M059J (cell line): ENCODE measurements at places on chromosomes 2 and 18. TPM values are rescaled to one million over a fixed set of nuclear protein-coding genes. Genes with fewer than 3 reads are reported as not detected.

The FER1L5 gene
- total RNA-seq = 0.39 TPM in 1 of 2 replicates, not detected in the other

The KATNAL2 gene
- total RNA-seq = 2.0 and 4.0 TPM in 2 replicates

The GALNT5 gene
- 28.8 and 36.1 TPM in 2 replicates for total RNA-seq

The COL3A1 gene
- 88.9 and 103 TPM in 2 replicates for total RNA-seq

The SLC38A11 gene
- 0.44 and 0.62 TPM in 2 replicates for total RNA-seq

The COLEC12 gene
- total RNA-seq = 39.2 and 61.2 TPM in 2 replicates

The KIF5C gene
- 0.54 and 1.3 TPM in 2 replicates for total RNA-seq

The AGBL5 gene
- 25.8 and 26.0 TPM in 2 replicates for total RNA-seq

- no peak for DNase-seq
Observed at GRCh38 chr2:98156304-98156703, 69.3 kb downstream of the VWA3B start.

DNA sequence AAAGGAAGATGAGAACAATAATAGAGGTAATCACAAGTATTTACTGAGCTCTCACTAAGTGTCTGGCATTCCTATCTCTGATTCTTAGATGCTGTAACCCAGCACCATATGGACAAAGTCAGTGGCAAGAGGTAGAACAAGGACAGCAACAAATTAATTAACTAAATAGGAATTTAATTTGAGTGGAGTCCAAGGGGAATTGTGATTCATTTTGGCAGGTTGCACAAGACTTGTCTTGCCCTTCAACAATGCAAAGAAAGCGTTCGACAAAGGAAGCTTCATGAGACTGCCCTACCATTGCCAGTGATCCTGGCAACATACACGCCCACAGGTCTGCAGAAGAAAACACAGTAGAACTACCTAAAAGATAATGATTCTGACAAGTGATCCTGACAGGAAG is 221.6 kb downstream of the RBM43 start:
- no peak for DNase-seq

- no peak for DNase-seq
Observed at GRCh38 chr2:72678024-72678423, 147.8 kb downstream of the EXOC6B start.

GRCh38 chr2:109335631-109336176 is 206.7 kb downstream of the SH3RF3 start:
- peak; percentile 85 for DNase-seq

DNA sequence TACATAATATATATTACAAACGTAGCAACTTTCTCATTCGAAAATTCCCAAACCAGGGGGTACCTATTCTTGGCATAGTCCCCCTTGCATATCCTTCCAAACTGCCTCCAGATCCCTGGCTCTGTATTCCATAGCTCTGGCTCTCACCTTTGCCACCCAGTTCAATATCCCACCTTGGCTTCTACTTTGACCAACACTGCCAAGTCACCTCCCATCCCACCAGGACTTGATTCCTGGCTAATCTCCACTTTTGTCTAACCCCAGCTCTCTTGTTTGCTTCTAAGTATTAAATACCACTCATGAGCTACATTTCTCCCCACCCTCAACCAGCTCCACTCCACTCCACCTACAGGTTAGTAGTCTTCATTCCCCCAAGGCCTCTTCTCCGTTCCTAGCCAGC is 103.2 kb upstream of the WDR75 start:
- no peak for DNase-seq

DNA sequence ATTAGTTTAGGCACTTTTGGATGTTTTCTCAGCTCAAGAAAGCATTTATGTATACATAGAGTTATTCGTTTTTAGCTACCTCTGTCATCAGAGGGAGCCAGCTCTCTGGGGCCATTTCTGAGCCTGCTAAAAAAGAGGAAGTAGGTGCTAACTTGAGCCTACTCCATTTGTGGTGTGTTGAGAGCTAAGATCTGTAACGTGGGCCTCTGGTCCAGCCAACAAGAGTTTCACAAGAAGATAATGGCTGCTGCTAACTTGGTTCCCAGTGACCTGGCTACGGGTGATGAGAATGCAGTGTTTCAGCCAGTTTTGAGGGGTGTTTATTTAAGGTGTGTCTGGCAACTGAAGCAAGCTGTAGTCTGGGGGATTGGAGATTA is 182.5 kb downstream of the PRKCE start:
- DNase-seq = no peak

DNA sequence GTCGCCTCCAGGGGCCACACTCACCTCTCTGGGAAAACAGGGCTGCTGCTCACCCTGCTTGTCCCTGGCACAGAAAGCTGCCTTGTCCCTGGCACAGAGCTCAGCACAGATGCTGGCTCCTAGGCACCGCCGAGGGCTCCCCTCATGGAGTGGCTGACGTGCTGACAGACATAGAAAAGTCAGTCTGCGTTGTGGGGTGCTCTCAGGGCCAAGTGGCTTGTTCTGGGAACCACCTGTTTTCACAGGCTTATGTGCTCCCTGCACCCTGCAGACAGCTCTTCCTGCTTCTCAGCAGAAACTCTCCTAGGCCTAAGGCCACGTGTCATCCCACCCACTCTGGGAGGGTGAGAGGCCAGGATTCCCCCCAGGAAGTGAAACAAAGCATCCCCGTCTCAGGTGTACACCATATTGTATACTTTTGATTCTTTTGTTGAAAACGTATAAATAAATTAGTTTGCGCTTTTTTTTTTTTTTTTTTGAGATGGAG is 84.7 kb upstream of the TMEM200C start:
- no peak for DNase-seq

GRCh38 chr18:79911344-79912270 is 39.8 kb downstream of the SLC66A2 start:
- DNase-seq = no peak

DNA sequence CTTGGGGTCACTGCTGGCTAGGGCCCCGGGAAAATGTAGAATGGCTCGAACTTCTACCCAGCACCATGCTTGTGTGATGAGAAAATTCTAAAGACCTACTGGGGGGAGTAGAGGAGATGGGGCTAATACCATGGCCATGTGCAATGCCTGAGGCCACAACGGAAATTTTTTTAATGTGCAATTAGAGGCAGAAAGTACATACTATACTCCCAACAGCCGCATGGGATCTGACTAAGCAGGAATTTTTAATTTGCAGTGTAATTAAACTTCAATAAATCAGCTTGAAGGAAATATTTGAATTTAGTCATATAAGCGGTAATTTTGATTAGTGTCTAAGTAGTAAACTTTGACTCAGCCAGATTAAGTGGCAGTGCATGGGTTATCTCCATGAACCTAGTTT is 53.2 kb upstream of the CNGA3 start:
- DNase-seq = peak; percentile 20

- DNase-seq = no peak
Observed at GRCh38 chr18:78861116-78861515, 118.5 kb upstream of the SALL3 start.

DNA sequence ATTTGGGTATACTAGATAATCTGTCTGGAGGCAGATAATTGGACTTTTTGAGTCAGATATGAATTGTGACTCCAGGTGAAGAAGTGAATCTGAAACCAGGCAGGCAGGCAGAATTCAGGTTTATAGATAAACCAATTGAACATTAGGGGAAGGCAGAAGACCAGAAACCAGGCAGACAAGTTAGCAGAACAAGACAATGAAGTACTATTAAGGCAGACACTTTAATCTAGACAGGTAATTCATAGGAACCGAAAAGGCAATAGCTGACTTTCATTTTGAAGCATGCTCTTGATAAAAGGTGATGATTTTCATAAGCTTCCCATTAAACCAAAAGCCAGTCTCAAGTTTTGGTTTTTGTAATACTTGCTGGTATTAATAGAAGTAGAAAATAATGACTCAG is 19.3 kb upstream of the SLC4A10 start:
- no peak for DNase-seq
